Muscle of arm (tissue), 14 donors: ENCODE measurements at places on chromosomes 7 and 10.
A peak's percentile ranks its signal among the peaks of the same experiment; 100 is the strongest.

DNA sequence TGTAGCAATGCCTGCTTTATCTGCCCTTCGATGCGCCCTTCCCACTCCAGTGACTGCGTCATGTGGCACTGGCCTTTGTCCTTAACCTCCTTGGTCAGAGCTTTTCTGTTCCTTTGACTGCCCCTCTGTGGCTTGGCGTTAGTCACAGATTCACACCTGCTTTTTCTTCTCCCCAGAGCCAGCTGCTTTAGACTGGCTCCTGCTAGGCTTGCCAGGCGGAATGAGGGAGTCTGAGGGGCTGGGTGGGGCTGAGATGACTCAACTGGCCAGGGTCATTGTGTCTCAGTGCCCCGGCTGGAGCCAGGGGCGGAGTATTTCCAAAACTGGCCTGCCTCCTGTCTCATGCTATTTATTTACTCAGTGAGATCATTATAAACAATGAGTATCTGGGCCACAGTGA lies 194.1 kb downstream of the EMX2 start:
- DNase-seq = no peak

DNA sequence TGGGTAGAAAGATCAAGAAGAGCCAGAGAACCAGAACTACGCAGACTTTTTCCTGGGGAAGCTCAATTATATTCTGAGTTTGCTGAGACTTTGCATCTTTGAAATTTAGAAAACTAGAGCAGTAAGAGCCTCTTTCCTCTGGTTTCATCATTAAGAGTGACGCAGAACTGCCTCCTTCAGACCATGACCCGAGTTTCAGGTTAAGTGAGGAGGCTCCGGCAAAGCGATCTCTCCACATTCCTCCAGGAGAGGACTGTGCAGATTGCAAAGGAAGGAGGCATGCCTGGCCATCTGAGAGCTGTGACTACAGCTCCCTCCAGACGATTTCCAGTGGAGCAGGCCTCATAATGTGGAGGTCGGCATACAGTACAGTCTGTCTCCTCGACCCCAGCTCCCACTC lies 115.8 kb upstream of the LANCL2 start:
- DNase-seq = no peak

DNA sequence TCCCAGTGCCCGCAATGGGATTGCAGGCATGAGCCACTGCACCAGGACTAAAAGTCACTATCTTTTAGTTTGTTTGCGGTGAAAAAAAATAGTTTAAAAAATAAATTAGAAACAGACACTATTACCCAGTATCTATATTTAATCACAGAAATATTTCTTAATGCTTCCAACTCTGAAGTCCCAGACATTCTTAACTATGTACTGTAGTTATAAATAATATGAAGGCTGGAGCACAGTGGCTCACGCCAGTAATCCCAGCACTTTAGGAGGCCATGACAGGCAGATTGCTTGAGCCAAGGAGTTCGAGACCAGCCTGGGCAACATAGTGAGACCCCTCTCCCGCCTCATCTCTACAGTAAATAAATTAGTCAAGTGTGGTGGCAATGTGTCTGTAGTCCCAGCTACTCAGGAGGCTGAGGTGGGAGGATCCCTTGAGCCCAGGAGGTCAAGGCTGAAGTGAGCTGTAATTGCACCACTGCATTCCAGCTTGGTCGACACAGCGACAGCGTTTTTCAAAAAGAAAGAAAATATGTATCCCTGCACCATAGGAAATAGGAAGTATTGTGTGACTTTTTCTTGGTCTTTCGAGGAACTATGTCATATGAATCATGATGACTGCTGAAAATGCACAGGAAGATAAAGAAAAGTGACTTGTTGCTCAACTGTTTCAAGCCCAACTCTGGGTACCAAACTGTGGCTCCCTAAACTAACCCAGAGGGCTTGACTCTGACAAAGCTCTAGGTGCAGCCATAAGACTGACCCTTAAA lies 74.9 kb upstream of the STEAP1B start:
- no peak for DNase-seq

- no peak for DNase-seq
Observed at GRCh38 chr7:77459311-77459726, 43.2 kb upstream of the GSAP start.

- DNase-seq = peak; percentile 85
Observed at GRCh38 chr10:77846718-77847311, 79.7 kb downstream of the DLG5 start.

- DNase-seq = no peak
Observed at GRCh38 chr10:604716-605631, 84.5 kb downstream of the DIP2C start.

DNA sequence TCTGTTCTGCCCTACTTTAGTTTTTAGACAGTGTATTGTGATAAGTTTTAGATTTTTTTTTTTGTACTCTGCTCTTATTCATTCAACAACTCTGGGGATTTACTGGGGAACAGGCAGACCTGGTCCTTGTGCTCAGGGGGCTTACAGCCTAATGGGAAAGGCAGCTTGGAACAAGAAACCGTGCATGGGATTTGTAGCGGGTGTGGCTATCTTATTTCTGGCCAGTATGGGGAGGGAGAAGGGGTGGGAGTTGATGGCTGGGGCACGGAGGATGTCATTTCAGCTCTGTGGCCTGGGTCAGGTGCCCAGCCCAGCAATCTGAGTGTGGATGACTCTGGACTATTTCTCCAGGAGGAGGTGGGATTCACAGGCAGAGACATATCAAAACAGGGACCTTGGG lies 47.0 kb downstream of the GRK5 start:
- DNase-seq = no peak

DNA sequence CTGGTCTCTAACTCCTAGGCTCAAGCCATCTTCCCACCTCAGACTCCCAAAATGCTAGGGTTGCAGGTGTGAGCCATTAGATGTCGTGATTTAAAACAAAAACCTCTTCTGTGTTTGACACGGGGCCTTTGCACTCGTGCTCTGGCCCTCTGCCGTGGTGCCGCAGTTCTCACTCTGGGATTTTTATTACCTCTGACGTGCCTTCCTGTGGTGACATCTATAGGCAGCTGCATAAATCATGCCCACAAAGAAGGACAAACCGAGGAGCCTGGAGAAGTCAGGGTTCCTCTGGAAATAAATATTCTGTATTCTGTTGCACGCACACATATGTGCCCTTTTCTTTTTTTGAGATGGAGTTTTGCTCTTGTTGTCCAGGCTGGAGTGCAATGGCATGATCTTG lies 25.9 kb upstream of the OCM start:
- DNase-seq = no peak

DNA sequence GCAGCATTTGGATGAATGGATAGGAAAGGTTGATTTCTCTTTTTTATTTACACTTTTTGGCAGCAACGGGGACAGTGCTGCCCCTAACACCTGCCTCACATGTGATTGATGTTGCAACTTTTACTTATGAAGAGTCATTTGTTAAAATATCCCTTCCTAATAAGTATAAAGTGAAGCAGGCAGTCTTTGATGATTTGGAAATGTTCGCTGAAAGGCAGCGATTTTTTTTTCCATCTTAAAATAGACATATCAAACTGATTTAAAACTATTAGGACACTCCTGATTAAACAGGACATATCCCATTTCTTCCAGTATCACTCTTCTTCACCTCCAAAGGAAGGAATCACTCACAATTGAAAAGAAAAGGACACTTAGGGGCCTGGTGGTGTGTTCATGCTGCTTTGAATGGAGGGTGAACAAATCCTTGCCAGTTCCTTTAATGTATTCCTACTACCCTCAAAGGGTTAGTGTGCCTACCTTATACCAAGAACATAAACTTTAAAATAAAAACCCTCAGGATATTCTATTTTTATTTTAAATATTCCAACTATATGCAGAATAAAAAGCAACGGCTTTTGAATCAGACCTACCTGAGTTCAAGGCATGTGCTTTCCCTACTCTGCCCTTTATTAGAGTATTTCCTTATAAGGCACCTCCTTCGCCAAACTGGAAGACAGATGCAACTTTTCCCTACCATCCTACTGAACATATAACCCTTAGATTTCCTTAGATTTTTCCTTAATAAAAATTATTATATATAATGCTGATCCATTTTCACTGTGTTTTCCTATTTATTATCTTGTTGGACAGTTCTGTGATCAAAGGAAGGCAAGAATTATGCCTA lies 1.1 kb downstream of the ADK start:
- no peak for DNase-seq

GRCh38 chr7:130356121-130356875 lies 11.7 kb downstream of the CPA5 start:
- DNase-seq = peak; percentile 90

DNA sequence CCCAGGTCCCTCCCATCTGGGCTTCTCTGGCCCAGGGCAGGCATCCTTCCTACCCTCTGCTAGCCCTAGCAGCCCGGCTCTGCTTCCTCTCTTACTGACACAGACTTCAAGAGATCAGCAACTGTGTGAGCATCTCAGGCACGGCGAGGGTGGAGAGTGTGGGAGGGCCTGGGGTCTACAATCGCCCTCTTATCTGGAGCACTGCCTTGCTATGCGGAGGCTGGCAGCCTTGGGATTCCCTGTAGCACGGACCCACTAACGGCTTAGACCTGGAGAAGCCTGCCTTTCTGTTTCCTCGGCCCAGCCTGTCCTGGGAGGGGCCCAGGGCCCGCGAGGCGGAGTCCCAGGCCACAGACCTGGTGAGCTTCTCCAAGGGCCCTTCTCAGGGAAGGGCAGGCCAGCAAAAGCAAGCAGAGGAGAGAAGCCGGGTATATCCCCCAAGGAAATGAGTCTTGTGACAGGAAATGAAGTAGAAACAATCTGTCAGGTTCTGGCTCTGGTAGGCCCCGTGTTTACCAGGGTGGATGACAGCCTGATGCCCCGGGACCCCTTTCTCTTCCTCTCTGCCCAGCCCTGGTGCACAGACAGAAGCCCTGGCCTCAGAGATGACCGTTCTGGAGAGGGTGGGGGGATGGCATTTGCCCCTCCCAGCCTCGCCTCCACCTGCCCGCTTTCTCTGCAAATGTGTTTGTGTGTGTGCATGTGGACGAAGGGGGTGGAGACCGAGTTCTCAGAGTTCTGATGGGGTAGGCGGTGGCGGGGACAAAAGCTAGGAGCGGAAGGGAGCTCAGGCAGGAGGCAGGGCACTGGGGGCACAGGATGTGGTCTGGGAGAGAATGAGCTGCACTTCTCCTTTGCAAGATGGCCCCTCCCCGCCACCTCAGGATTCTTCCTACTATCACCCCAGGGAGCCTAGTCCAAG lies 2.5 kb downstream of the LRCH4 start:
- DNase-seq = no peak

GRCh38 chr7:111832174-111832573 lies 269.9 kb upstream of the IMMP2L start:
- DNase-seq = no peak

GRCh38 chr7:157707983-157708918 lies 371.4 kb downstream of the DNAJB6 start:
- DNase-seq = no peak

DNA sequence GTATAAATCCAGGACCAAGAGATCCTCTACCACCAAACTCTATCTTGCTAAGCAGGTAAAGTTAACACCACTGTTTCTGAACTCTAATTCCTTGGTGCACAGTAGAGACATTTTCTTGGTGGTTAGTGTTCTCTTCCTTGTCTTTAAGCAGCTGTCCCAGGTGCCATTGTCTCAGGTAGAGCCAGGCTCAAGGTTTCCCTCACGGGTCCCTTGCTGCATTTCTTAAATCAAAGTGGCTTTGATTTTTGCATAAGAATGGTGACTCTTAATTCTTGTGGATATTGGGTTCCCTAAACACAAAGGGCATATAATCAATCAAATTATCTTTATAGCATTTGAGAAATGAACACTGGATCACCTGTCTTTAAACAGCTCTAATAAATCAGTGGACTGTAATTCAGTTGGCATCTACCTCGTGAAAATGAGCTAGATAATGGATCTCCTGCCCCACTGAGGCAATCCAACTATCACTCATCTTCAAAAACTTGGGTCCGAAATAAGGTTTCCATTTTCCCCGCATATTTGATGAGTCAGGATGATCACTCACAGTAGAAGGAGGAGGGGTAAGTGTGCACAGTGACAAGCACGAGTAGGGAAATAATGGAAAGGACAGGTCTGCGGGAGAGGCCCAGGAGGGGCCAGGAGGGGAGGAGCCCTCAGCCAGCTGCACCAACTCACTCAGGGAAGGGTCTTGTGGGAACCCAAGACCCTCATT lies 2.4 kb downstream of the ABCC2 start:
- no peak for DNase-seq

DNA sequence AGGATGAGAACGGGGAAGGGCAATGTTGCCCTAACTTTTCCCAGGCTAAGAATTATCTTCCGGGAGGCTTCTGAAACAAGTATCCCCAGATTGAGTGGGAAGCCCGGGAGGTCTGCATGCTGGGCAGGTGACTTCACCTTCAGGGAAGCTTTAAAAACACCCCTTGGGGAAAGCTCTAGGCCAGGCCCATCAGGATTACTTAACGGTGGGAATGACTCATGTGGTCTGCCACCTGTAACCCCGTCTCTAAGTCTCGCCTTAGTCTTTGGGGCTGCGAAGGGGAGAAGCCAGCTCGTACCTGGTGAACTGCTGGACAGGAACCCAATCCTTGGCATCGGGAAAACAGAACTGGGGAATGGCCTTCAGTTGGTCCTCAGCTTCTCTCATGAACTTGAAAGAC lies 80.1 kb upstream of the MKRN1 start:
- DNase-seq = no peak

- no peak for DNase-seq
Observed at GRCh38 chr7:95517870-95518269, 32.1 kb downstream of the ASB4 start.

DNA sequence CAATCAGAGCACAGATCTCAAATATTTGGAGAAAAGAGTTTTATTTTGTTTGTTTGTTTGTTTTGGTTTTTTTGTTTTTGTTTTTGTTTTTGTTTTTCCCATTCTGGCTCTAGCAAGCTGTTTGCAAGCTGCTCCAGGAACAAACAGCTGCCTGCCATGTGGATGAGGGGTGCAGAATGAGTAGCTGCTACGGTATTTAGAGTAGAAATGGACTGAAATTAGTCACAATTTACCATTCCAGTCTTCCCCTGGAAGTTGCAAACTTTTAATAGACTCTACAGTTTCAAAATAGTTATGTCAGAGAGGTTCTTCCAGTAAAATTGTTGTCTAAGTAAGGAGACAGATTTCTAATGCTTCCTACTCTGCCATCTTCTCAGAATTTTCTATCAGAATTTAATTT lies 27.1 kb upstream of the TAS2R16 start:
- no peak for DNase-seq

- DNase-seq = no peak
Observed at GRCh38 chr10:125097409-125098070, 62.8 kb downstream of the CTBP2 start.

DNA sequence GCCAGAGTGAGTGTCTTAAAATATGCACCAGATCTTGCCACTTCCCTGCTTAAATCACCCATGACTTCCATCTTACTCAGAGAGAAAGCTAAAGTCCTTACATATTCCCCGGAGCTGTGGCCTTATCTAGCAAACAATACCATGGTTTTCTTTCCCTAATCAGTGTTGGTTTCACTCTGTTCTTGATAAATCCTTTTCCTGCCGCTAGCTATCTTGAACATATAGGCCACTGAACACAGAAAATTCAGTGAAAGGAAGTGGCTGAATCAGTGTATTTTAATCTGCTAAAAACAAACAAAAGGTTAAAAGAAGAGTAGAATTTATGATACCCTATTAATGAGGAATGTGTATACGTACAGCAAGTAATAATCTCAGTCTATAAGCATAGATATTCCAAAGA lies 42.0 kb upstream of the JAZF1 start:
- no peak for DNase-seq
